ENCODE measurements at places on chromosomes 5 and 9.

- no peak for DNase-seq
Observed at GRCh38 chr9:112796485-112796884, 45.9 kb downstream of the SNX30 start.

- no peak for DNase-seq
Observed at GRCh38 chr5:159178978-159179377, 30.4 kb downstream of the RNF145 start.

GRCh38 chr9:107462691-107463090 is 26.9 kb downstream of the KLF4 start:
- DNase-seq: no peak

- DNase-seq: no peak
Observed at GRCh38 chr5:69043655-69043996, 50.2 kb upstream of the SLC30A5 start.

All from naive B cell (primary cell).